Activated CD4-positive, alpha-beta T cell treated with anti-CD3 and anti-CD28 coated beads, Interleukin-2, amount 50 U/mL, for 48 hours (primary cell): ENCODE measurements at places on chromosomes 16 and 17.

DNA sequence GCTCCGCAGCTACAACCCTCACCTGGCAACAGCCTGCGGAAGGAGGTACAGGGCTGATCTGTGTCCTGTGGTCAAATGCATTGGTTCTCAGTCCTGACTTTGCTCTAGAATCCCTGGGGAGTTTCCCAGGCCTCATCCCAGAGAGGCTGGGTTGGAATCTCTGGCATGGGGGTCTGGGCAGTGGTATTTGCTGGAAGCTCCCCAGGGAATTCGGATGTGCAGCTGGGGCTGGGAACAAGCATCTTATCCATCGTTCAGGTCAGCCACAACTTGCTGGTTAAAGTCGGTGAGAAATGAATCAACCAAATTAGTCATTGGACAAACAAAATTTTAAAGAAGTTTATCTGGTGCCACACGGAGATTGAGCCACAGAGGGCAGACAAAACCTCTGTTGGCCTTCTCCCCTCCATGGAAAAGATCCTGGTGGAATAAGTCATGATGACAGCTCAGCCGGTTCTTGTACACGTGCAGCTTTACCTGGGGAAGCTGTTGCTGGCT lies 231.2 kb downstream of the FOXL1 start:
- DNase-seq, result no peak

GRCh38 chr17:17088086-17088485 lies 45.8 kb downstream of the MPRIP start:
- DNase-seq, result no peak

- no peak for DNase-seq
Measured at GRCh38 chr17:31677681-31678080, 181.4 kb downstream of the COPRS start.

DNA sequence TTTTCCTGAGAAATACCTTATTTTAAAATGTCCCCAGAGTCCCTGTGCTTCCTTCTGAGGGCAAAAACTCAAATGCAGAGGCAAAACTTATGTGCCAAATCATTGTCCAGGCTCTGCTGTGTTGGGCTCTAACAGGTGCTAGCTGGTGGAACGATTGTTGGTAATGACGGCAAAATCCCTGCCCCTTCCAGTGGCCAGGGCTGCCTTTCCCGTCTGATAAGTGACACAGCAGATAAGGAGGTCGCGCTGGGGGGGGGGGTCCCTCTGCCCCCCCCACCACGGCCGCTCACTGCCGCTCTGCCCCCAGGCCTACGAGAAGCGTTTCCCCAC lies 29.1 kb downstream of the SEC14L5 start:
- no peak for DNase-seq

DNA sequence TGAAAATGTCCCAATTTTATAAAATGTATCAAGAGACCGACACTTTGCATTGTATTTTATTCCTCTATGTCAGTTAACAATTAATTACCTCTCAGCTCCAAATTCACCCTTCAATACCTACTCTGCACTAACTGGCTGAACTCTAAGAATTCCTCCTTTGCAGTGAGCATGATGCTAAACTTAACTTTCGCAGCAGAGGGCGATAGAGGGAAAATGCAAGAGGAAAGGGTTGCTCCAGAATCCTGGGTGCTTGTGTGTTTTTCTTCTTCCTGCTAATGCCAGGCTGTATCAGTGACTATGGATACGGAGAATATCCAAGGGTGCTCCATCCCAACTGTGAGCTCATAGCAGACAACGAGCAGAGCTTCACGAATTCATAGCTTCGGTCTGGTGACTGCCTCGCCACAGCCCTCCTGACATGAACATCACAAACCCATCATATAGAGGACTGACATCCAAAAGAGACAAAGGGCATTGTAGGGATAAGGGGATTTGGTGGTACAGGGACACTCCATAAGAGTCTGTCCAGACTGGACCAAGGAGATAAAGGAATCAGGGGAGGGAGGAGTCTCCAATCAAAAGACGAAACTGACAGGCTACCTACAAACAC lies 172.9 kb downstream of the STX8 start:
- peak; percentile 62 for DNase-seq

GRCh38 chr16:63655846-63656245 lies 1466.0 kb downstream of the CDH11 start:
- DNase-seq, result no peak

DNA sequence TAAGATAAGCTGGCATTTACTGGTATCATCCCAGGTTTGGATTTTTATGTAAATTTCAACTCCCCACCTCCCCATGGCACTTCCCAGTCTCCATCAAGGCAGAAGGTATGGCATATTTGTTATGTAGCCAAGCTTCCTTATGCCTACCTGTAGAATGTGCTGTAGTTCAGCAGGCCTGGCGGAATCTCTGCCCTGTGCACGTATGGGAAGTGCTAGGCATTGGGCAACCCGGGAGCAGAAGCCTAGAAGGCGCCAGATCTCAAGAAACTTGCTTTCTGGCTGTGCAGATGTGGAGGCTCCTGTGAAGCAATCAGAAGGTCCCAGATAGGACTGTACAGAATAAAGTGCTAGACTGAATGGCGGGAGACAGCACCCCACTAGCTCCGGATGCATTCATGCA lies 64.7 kb downstream of the SNX20 start:
- no peak for DNase-seq

GRCh38 chr17:27520491-27521185 lies 64.4 kb downstream of the KSR1 start:
- DNase-seq, result no peak

DNA sequence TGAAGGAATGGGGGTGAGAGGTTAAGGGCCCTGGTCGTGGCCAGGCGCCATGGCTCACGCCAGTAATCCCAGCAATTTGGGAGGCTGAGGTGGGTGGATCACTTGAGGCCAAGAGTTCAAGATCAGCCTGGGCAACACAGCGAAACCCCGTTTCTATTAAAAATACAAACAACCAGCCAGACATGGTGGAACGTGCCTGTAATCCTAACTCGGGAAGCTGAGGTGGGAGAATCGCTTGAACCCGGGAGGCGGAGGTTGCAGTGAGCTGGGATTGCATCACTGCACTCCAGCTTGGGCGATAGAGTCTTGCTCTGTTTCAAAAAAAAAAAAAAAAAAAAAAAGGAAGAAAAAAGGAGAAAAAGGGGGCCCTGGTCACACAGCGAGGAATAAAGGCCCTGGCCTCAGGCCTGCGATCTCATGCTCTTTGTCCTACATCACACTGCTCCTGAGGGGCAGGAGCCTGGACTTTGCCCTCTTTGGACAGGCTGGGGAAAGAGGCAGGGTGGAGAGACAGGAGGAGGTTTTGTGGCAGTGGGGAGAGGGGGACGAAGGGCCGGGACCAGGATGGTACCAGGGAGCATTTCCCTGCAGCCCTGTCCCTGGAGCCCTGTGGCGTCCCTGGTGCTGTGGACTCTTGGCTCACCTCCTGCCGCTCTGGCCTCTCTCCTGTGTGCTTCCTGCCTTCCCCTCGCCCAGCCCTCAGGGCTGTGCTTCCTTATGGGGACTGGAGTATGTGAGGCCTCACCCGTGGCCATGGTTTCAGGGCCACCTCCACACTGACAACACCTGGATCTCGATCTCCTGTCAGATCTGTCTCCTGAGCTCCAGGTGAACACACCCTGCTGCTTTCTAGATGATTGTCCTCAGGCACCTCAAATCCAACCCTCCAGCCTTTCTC lies 19.7 kb upstream of the SLC25A19 start:
- no peak for DNase-seq

GRCh38 chr17:63116228-63116627 lies 150.2 kb downstream of the TANC2 start:
- no peak for DNase-seq

- DNase-seq, result no peak
Measured at GRCh38 chr17:64707050-64707591, 45.0 kb upstream of the SMURF2 start.

DNA sequence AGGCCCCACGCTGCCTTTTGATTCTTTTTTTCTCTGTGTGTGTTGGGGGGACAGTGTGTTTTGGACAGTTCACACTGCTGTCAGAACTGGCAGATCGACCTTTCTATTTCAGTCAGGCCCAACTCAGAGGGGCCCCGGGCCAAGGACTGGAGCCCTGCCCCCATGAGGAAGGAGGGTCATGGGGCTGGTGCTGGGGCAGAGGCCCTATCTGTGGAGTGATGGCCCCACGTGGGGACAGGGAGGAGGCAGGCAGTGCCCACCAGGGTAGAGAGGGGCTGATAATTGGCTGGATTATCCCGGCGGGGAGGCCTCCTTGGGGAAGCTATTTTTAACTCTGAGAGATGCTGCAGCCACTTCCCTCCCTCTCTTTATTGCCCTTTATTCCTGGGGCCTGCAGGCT lies 5.7 kb upstream of the KCNJ12 start:
- DNase-seq, result no peak

DNA sequence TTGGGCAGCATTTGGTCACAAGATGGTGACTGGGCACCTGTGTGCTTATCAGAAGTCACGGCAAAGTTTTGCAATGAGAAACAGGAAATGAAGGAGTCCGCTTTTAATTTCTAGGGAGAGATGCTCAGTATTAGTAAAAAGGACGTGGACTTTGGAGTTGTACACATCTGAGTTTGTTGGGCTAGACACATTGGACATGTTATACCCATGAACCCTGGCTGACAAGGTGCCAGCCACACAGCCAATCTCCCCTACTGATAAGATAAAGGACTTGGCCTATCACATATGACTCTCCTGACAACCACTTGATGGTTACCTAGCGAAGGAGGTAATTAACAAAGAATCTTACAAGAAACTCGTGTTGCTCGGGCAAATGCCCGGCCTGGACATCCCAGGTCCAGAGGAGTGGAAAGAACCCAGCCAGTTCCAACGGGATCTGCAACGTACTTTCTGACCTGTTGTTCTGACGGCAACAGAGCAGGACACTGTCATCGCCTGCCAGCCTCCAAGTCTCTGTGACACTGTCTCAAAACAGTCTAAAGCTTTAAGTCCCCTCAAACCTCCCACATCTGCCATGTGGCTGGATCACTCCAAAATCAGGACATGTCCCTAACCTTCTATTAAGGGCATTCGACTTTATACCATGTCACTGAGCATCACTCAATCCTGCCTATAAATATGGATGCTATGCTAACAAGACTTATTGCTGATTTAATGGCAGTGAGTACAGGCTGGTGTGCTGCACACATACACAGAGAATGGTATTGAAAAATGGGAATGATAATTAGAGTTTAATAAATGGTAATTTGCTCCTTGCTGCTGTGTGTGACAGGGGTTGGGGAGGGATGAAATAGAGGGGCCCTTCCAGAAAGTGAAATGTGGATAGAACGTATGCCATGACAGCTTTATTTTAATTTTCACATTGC lies 47.6 kb upstream of the LYRM9 start:
- DNase-seq, result no peak

DNA sequence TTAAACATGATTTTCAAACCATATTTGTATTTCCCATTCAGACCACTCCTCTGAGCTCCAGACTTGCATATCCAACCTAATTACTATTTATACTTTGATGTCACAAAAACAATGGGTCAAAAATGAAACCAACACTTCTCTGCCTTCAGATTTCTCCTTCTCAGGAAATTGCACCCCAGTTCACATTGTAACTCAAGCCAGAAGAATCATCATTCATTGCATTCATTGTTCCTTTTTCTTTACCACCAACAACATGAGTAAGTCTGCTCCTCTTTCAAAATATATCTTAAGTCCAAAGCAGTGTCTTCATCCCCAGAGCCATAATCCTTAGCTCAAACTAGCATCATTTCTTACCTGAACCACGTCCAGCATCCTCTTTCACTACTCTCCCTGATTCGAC lies 2.6 kb upstream of the AKAP1 start:
- DNase-seq, result no peak

GRCh38 chr17:83068641-83069570 lies 10.5 kb upstream of the METRNL start:
- DNase-seq, result no peak

- no peak for DNase-seq
Measured at GRCh38 chr16:14364386-14365199, 265.5 kb downstream of the PARN start.

- no peak for DNase-seq
Measured at GRCh38 chr17:31225831-31226230, 71.2 kb downstream of the OMG start.

DNA sequence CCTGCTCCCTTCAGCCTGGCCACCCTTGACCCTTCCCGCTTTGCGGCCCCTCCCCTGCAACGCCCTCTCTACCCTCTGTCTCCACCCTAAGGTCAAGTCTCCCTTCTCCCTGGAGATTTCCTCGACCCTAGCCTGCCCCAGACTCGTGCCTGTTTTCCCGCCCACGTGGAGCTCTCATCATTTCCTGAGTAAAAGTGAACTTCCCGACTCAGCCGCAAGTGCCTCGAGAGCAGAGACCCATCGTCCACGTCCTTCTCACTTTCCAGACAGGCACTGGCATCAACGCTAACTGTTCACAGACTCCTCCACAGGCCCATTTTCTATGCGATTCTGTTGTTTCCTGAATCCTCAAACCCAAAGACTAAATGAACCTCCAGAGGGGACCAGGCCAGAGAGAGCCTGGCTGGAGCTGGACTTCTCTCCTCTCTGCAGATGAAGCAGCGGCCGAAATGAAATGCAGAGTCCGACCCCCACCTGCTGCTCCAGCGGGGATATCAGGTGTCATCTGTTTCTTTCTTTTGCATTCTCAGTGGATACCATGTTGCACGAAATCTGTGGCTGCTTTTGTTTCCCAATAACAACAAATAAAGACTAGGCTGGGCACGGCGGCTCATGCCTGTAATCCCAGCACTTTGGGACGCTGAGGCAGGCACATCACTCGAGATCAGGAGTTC lies 52.5 kb downstream of the RTN4RL1 start:
- DNase-seq, result peak; percentile 47

DNA sequence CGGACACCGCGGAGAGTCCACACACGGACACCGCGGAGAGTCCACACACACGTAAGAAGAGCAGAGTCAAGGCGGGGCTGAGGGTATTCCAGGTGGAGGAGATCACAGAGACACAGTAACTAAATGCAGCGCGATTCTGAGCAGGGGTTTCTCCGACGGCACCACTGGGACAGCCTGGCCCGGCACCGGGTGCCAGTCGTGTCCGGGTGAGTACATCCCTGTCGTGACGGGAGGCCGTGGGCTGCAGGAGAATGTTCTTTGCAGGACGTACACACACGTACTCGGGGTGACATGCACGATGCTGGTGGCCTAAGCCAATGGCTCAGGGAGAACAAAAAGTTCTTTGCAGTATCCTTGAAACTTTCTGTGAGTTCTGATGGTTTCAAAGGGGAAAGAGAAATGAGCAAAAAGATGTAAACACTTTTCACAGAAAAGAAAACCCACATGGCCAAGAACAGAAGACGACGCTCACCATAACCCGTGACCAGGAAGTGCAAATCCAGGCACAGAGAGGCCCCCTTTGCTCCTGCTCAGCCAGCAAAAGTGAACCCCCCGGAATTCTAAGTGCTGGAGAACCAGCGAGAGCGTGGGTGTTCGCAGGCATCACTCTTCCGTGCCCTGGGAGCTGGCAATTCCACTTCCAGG lies 53.7 kb upstream of the METRNL start:
- no peak for DNase-seq
